ENCODE measurements at places on chromosomes 6 and 20. TPM values are rescaled to one million over a fixed set of nuclear protein-coding genes. Genes with fewer than 3 reads are reported as not detected.
A peak's percentile ranks its signal among the peaks of the same experiment; 100 is the strongest.

Gene RRAGD
- 21.9 TPM for total RNA-seq

GRCh38 chr20:51560550-51561307, 18.2 kb upstream of the NFATC2 start:
- ATAC-seq, result no peak

DNA sequence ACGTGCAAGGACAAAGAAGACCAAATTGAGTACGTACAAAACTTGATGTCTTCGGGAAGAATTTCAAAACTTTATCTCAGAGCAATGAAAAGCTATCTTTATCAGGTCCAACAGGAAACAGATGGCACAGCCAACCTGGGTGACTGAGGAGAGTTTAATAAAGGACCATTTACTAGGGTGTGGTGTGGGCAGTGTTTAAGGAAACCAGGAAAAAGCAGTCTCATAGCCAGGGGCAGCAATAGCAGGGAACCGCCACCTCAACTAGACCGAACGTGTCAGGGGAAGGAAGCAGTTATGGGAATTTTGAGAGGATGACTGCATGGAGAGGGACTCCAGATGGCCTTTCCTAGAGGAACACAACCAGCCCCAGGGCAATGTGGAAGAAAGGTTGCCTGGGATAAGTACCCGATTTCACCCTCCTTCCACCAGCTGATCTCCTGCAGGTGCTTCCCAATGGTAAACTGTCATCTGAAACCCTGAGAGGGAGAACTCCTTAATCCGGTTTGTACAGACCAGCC, 15.2 kb upstream of the TAAR5 start:
- ATAC-seq, result no peak

GRCh38 chr20:12570371-12570770, 438.4 kb upstream of the SPTLC3 start:
- ATAC-seq, result no peak

DNA sequence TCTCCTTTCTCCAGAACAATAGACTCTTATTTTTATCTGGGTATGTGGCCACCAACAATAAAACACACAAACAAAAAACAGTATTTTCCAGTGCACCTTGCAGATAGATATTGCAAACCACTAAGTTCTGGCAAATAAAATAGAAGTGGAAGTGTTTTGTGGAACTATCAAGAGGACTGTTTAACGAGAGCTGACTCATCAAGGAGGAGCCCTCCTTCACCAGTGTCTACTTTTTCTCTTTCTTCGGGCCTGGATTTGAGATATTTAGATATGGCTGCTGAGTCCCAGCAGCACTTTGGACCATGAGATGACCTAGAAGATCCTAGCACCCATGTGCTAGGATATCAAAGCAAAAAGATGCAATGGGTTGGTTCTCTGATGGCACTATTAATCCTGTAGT, 154.7 kb downstream of the AIG1 start:
- ATAC-seq, result peak; percentile 23

GRCh38 chr6:151499551-151499950, 5.7 kb downstream of the CCDC170 start:
- no peak for ATAC-seq

DNA sequence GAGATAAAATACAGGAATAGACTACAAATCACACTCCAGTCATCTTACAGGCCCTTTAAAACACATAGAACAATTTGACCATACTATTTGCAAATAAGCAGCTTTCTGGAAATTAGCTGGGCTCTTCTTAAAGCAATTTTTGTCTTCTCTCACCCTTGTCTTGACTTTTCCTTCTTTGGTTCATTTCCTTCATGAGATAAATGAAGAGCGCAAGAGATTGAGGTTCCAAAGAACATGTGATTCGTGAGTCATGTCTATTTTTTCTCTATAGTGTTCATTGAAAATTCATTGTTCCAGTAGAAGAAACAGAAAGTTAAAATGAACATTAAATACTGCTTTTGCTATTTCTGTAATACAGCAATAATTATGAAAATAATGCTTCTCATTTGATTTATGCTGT, 33.9 kb downstream of the PRDM1 start:
- ATAC-seq, result peak; percentile 45

Measured in motor neuron (in vitro differentiated cells).